Stimulated activated CD4-positive, alpha-beta T cell treated with anti-CD3 and anti-CD28 coated beads, Interleukin-1b, Interleukin-23, amount 100 ng/mL, for 48 hours (primary cell): ENCODE measurements at places on chromosomes 3 and 15.

DNA sequence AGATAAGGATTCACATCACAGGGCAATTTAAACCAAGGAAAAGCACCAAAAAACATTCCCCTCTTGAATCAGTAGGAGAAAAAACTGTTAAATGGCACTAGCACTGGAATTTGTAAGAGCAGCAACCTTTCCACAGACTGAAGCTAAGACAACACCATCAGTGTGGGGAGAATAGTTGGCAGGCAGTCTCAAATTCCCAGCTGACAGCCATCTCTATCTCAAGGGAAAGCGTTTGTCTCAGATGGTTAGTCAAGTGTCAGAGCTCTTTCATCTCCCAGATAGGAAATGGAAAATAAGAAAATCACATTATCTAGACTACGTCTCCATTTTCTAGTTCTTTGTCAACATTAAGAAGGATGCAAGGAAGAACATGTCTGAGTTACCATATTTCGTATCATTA, 228.7 kb downstream of the WDR72 start:
- DNase-seq, result no peak

DNA sequence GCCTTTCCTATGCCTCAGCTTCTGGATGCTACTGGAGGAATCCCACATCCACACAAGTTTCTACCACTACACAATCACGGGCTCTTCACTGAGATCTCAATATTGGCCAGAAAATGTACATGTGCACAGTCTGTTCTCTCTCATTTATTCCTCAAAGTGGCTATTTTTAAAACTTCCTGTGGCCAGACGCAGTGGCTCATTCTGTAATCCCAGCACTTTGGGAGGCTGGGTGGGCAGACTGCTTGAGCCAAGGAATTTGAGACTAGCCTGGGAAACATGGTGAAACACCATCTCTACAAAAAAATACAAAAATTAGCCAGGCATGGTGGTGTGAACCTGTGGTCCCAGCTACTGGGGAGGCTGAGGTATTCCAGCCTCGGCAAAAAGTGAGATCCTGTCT, 91.4 kb upstream of the PRTG start:
- DNase-seq, result no peak

GRCh38 chr3:188253123-188253793, 99.3 kb downstream of the LPP start:
- DNase-seq, result no peak

DNA sequence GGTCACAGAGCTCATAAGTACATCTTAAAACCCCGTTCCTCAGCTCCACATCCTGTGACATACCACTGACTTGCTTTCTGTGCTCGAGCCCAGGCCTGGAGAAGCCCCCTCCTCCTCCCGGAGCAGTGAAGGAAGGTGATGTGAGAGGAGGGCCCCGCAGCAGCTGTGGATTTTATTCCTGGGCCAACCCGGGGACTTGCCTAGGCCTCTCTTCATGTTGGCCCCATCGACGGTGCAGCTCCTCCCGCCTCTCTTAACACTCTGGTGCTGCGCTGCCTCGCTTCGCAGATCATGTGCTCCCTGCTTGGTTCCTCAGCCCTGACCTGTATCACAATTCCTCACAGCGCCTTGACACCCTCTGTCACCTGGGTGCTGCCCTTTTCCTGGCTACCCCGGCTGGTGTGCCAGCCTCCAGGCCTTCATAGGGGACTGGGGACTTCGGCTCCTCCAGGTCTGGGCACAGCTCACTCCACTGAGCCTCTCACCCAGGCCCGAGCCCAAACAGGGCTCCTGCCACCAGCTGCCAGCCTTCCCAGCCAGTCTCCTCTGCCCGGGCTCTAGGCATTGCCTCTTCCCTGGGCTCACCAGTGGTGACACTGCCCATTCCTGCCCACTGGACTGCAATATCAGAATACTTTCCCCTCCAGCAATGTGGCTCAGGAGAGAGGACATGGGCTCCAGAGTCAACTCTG, 21.5 kb downstream of the MAGEF1 start:
- DNase-seq, result no peak

- no peak for DNase-seq
These were observed 316.3 kb downstream of the OXSM start for GRCh38 chr3:26106228-26106627.

DNA sequence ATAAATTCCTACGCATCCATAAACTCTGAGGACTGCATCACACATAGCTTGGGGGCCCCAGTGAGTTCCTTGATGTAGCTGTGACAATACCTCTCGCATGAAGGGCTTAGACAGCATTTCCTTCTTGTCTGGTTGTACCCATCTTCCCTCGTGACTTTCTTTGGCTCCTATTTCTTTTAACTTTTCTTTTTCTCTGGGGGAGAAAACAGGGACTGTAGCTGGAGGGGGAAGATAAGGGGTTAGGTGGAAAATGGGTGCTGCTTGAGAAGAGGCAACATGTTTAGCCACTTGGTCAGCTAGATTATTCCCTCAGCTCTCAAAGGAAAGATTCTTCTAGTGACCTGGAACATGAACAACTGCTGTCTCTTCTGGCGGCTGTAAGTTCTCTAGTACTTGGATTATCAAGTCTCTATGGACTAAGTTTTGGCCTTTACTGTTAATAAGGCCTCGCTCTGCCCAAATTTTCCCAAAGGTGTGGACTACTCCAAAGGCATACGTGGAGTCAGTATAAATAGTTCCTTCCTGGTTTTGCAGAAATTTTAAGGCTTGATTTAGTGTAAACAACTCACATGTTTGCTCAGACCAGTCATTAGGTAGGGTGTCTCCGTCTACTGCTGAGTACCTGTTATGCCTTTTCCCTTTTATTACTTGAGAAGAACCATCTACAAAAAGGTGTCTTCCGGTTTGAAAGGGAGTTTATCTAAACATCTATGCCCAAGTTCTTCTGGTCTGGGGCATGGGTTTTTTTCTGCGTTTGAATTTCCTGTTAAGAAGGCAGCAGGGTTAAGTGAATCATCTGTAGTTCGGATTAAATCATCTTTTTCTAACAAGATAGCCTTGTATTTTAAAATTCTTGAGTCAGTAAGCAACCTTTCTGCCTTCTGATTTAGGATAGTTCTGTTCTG, 21.0 kb upstream of the ATG7 start:
- DNase-seq, result no peak

- DNase-seq, result no peak
These were observed 300.3 kb upstream of the CBLB start for GRCh38 chr3:106168962-106169750.

GRCh38 chr3:48553886-48554845, 2.4 kb downstream of the PFKFB4 start:
- no peak for DNase-seq

- no peak for DNase-seq
These were observed 26.8 kb upstream of the CHRM5 start for GRCh38 chr15:33941279-33942063.

- DNase-seq, result no peak
These were observed 239.7 kb downstream of the UBE2E2 start for GRCh38 chr3:23442598-23443383.

DNA sequence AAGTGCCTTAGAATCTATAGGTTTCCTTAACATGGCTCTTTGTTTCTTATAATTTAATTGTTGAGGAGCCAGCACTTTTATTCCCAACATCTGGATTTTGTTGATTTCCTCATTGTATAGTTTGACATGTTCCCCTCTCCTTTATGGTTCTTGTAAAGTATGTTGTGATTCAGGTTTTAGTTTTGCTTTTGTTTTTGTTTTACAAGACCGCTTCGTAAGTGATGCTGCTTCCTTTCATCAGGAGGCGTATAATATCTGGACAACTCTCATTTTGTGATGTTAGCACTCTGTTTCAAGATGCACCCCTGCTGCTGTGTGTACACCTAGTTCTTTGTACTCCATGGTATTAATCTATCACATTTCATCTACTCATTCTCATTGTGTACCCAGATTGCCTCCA, 48.7 kb downstream of the SLC49A4 start:
- no peak for DNase-seq

DNA sequence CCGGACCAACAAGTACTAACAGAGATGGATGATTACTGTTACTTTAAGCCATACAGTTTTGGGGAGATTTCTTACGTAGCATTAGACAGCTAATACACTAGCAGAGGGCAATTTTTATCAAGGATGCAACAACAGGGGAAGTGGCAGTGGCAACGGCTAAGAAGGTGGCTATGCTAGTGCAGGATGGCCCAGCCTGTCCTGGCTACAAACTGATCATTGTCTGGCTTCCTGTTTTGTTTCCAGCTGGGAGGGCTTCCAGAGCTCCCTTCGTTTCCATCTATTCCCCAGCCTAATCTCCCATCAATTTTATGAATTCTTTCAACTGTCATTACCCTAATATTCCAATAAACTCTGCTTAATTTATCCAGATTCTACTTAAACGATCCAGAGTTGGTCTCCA, 16.0 kb upstream of the PLA2G4F start:
- no peak for DNase-seq

- no peak for DNase-seq
These were observed 303.0 kb upstream of the NR2F2 start for GRCh38 chr15:96027501-96027900.

DNA sequence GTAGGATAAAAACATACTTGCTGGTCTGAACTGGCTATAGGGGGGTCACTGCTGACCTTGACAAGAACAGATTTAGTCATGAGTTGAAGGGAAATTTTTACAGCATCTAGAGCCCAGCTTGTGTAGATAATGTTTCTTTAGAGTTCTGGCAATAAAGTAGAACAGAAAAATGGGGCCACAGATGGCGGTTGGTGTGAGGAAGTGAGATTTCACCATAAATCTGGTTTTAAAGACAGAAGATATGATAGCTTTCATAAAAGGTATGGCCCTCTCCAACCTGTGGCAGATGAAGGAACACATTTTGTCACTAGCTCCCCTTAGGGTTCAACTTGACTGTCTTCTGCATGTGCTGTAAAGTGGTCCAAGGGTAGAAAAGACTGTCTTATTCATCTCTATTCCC, 24.3 kb upstream of the IMPDH2 start:
- no peak for DNase-seq

GRCh38 chr3:85525264-85525663, 566.5 kb downstream of the CADM2 start:
- no peak for DNase-seq

DNA sequence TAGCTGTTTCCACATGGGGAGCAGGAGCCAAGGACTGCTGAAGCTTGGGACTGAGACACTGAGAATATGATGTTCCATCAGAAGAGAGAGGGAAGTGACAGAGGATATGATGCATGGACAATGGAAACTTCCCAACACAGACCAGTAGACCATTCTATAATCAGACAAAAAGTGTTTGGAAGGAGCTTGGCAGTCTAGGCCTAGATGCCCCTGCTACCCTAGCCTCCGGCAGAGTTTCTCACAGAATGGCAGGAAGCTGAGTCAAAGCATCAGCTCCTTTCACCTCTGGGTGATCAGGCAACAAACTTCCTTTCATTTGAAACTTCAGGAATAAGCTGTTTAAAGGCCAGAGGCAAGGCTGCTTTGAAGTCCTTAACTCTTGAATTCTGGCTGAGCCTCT, 222.0 kb downstream of the NEK10 start:
- no peak for DNase-seq

DNA sequence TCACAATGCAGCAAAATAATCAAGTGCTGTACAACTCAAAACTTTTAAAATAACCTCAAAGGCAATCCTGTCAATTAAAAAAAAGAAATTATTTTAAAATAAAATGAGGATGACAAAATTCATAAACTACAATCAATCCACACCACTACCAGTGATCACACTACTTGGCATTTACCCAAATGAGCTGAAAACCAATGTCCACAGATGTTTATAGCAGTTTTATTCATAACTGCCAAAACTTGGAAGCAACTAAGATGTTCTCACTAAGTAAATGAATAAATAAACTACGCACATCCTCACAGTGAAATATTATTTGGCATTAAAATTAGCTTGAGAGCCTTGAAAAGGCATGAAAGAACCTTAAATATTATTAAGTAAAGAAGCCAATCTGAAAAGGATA, 121.3 kb downstream of the STAG1 start:
- DNase-seq, result no peak

GRCh38 chr15:60546744-60547143, 67.8 kb upstream of the ICE2 start:
- DNase-seq, result peak; percentile 27

DNA sequence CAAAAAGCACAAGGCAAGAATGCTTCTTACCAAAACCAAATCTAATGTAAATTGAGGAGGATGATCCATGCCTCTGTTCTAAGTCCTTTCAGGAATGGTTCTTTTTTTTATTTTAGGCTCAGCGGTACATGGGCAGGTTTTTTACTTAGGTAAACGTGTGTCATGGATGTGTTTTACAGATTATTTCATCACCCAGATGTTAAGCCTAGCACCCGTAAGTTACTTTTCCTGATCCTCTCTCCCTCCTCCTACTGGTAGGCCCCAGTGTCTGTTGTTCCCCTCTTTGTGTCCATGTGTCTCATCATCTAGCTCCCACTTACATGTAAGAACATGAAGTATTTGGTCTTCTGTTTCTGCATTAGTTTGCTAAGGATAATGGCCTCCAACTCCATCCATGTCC, 289.2 kb upstream of the THBS1 start:
- no peak for DNase-seq

GRCh38 chr3:177516158-177517011, 319.1 kb upstream of the TBL1XR1 start:
- no peak for DNase-seq

GRCh38 chr3:120203016-120203415, 82.0 kb downstream of the GPR156 start:
- no peak for DNase-seq

DNA sequence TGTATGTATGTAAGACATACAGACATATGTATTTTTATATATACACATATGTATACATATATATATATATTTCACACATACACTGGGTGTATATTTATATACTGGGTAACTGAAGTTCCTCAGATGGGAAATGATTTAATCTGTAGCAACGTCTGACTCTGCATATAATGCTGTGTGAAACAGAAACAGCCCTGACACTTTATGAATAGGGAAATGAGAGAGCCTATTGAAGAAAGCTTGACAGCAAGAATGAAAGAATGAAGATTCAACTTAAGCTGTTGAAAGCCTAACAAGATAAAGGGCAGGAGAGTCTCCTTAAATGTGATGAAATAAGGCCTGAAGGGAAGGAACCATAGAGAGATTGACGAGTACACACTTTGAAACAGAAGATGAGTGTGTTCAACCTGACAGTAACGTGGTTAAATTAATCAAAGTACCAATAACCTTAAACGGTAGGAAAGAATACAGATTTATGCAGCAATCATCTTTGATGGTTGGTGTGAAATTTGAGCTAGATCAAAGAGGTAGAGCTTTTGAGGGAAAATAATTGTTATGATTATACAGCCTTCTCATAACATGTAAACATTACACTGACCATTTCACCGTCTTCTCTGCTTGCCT, 169.9 kb downstream of the MECOM start:
- no peak for DNase-seq

DNA sequence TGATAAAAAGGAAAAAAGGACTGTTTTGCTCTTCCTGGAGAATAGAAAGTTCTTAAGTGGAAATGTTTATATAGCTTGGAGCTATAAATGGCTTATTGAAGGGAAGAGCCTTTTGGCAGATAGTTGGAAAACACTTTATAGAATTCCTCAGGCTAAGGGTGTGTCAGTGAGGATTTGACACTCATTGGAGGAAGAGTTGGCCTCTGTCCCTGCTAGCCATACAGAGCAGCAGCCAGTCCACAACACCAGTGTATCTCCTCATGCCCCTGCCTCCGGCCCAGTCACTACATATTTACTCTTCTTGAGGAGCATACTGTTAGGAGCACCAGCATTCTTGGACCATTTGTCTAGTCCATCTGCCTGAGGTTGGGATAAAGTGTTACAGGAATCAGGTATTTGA, 36.2 kb downstream of the KLHL18 start:
- no peak for DNase-seq

- DNase-seq, result no peak
These were observed 11.4 kb upstream of the RAB11A start for GRCh38 chr15:65857718-65858402.
